ENCODE measurements at places on chromosomes 2 and 18.

DNA sequence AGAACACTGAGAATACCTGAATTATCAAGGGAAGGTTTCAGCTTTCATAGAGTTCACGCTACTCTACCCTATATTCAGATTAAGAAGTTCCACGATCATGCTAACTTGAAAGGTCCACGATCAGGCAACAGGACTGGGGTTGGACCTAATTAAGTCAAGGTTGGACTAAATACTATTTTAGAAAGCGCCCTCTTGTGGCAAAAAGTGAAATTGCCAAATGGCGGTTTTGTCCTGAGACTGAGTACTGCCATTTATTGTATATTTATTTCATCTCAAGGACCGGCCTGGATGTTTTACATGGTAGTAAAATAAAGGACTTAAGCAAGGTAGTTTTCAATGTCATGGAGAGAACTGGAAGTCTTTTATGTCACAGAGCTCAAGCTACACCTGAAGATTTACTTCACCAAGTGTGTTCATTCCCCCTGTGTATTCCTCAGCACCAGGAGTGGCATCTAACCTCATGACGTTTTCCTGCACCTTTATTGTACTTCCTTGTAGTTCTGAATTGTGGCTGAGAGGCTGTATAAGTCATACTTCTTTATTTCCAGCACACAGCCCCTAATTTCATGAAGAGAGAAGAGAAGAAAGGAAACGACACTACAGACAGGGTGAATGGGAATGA lies 56.8 kb downstream of the SRD5A2 start:
- DNase-seq: peak; percentile 1

DNA sequence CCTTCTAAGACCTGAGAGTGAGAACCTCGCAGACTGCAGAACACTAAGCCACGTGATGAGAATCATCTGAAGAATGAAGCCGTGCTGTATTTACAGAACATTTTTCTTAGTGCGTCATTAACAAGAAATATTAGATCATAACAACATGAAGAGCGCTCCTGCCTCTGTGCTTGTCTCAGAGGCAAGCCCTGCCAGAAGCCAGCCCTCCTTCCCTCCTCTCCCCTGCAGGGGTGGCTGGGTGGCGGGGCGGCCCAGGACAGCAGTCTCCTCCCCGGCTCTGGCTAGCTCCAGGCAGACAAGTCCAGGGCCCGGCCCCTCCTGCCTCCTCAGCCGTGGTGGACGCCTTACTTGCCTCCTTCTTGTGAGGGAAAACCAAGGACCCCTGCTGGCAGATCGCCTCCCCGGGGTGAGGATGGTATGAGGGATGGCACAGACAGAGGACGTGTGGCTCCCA lies 262.7 kb downstream of the TWIST2 start:
- DNase-seq: no peak

DNA sequence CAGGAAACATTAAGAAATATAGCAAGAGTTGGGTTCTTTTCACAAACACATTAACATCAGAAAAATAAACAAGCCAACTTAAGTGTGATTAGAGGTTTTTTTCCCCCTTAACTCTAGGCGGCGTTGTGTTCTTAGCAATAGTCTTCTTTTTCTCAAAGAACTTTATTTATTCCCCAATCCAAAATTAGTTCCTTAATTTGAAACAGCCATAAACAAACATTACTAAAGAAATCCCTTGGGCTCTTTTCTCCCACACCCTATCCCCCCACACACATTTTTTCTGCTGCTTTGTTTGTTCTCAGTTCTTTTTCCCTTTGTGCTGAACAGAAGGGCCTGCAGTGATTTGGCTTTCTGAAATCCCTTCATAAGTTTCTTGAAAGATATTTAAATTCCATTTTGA lies 13.2 kb upstream of the MYO1B start:
- no peak for DNase-seq

- DNase-seq: no peak
Observed at GRCh38 chr2:162509288-162509968, 165.5 kb downstream of the GCA start.

DNA sequence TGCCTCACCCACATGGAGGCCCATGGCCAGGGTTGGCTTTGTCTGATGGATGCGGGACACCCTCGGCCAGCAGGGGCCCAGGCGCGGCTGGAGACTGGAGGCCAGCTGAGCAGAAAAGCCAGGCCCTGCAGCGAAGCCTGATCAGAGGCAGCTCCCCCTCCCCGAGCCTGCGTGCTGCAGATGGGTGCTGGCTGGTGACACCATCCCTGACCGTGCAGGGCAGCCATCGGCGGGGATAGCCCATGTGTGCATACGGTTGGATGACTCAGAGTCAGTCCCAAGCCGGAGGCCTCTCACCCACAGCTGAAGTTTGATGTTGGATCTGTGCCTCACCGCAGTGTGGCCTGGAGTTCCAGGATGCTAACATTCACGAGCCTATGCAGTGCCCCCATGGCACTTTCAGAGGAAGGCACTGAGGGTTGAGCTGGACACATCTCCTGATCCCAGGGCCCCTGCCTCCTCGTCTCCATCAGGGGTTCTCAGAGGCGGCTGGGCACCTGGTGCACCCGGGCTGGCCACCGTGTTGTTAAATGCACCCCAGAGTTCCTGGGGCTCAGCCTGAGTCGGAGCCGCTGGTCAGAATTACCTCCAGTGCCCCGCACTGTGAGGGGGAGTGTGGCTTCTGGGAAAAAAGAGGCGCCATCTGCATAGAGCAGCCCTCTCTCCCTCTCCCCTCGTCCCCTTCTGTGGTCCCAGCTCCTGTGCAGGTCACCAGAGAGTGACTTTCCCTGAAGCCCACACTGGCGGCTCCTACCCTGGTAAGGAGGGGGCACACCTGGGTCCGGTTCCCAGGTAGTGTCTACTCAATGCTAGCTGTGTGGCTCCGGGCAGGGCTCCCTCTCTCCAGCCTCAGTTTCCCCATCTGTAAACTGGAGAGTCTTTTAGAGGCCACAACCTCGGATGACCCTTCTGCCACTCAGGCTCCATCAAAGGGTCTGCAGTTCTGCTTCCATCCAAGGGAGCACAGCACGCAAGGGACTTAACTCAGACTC lies 19.4 kb upstream of the KIF1A start:
- DNase-seq: no peak

DNA sequence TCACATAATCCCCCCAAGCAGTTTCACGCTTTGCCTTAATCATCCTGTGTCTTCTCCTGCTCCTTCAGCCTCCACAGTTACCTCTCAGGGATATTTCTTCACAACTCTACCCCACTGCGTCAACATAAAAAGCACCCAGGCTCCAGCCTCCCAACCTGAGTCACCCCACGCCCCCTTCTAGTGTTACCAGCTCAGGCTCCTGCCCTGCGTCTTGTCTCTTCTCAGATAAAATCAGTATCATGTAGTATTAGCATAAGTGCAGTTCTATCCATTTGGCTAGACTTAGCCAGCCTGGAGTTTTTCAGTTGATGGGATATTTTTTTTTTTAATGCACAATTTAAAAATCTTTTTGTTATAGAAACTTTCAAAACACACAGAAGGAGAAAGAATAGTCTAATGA lies 9.6 kb upstream of the PELI1 start:
- DNase-seq: no peak

GRCh38 chr2:134206031-134206430 lies 47.8 kb upstream of the MGAT5 start:
- DNase-seq: peak; percentile 17

- no peak for DNase-seq
Observed at GRCh38 chr2:1675633-1676032, 68.7 kb downstream of the PXDN start.

DNA sequence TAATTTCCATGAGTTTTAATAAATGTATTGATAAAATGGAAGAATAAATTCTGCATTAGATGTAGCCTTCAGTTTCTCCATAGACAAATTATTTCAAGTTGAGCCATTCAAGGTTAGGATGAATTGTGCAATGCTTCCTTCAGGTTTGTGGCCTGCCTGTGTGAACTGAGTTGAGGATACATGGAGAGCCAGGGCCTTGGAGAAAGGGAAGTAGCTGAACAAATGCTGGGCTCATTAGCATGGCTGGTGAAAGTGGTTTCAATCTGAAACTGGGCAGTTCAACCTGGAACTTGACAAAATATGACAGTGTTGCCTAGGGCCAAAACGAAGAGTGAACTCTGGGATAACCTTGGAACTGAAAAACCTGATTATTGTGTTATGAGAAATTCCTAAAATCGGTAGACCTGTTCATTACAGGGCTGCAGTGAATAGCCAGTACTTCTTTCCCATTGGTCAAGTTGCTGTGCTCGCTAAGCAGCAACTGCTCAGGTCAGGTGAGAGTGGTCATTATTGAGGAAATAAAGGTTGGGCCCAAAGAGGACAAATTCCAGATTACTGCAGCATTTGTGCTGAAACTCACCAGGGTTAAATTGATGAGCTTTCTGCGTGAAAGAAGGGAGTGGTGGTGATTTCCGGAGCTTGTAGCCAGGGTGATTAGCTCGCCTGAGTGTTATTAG lies 12.7 kb downstream of the INPP1 start:
- no peak for DNase-seq

GRCh38 chr2:233473386-233473791 lies 93.2 kb downstream of the USP40 start:
- DNase-seq: no peak

- no peak for DNase-seq
Observed at GRCh38 chr2:33949371-33949770, 350.3 kb upstream of the FAM98A start.

GRCh38 chr2:12932192-12932591 lies 215.5 kb downstream of the TRIB2 start:
- no peak for DNase-seq

All from midbrain (tissue), 1 donor.